Bladder microvascular endothelial cell (primary cell): ENCODE measurements at places on chromosomes 4 and X. TPM values are rescaled to one million over a fixed set of nuclear protein-coding genes. Genes with fewer than 3 reads are reported as not detected.

The FGF16 gene
- 2.6 and 2.8 TPM in 2 replicates for total RNA-seq

The DUSP21 gene
- total RNA-seq, result not detected in 2 replicates

The SRPX gene
- total RNA-seq, result 64.1 and 74.6 TPM in 2 replicates

The GRIA3 gene
- total RNA-seq, result 0.32 TPM in 1 of 2 replicates, not detected in the other
